ENCODE measurements at places on chromosomes 5 and 9.

DNA sequence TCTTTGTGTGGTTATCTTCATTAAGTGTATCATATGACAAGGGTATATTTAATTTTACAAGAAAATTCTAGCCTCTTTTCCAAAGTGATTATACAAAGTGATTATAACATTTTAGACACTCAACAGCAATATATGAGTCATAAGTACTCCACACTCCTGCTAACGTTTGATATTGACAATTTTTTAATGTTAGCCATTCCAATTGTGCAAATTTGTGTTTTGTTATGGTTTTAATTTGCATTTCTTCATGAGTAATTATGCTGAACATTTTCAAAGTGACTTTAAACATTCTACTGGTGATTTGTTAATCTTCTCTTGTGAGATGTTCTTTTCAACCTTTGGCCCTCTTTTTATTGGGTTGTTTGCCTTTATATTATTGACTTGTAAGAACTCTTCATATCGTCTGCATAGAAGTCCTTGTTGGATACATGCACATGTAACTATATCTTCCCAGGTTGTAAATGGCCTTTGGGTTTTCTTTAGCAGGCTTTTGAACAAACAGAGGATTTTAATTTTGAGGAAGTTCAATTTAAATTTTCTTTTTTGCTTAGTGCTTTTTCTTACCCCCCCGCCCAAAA is 771.6 kb upstream of the ZNF608 start:
- H3K27ac ChIP-seq: no peak overlapping the region
- no peak for DNase-seq
- H3K4me1 ChIP-seq: no peaks in the 10 kb centered on the region
- H3K27me3 ChIP-seq: no peaks in the 10 kb centered on the region
- no peak overlapping the region for H3K4me3 ChIP-seq

- no peaks in the 10 kb centered on the region for H3K36me3 ChIP-seq
- no peak overlapping the region for H3K4me3 ChIP-seq
- no peak overlapping the region for H3K27ac ChIP-seq
- no peaks in the 10 kb centered on the region for H3K4me1 ChIP-seq
These were observed 924.3 kb upstream of the CDH10 start for GRCh38 chr5:25568989-25569625.

DNA sequence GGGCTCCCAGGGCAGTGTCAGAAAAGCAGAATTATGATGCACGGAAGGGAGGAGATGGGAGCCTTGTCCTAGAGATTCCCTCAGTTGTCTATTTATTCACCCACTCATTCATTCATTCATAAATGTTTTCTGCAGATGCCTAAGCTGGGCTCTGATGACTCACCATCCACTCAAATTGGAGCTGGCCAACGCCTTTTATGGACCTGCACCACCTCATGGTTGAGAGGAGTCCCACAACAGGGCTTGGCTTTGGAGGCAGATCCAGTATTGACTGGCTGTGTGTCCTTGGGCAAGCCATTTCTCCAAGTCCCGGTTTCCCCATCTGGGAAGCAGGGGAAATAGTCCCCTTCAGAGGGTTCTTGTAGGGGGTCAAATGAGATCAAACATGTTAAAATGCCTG is 227.8 kb downstream of the MELK start:
- no peaks in the 10 kb centered on the region for H3K4me1 ChIP-seq
- no peaks in the 10 kb centered on the region for H3K36me3 ChIP-seq
- no peak for DNase-seq
- no peak overlapping the region for H3K27ac ChIP-seq
- H3K27me3 ChIP-seq: no peaks in the 10 kb centered on the region

- H3K4me3 ChIP-seq: no peak overlapping the region
- H3K27me3 ChIP-seq: no peaks in the 10 kb centered on the region
- no peak for DNase-seq
- H3K4me1 ChIP-seq: no peaks in the 10 kb centered on the region
These were observed 97.7 kb upstream of the SMARCA2 start for GRCh38 chr9:1917396-1917935.
